ENCODE measurements at places on chromosomes 5 and 9.

DNA sequence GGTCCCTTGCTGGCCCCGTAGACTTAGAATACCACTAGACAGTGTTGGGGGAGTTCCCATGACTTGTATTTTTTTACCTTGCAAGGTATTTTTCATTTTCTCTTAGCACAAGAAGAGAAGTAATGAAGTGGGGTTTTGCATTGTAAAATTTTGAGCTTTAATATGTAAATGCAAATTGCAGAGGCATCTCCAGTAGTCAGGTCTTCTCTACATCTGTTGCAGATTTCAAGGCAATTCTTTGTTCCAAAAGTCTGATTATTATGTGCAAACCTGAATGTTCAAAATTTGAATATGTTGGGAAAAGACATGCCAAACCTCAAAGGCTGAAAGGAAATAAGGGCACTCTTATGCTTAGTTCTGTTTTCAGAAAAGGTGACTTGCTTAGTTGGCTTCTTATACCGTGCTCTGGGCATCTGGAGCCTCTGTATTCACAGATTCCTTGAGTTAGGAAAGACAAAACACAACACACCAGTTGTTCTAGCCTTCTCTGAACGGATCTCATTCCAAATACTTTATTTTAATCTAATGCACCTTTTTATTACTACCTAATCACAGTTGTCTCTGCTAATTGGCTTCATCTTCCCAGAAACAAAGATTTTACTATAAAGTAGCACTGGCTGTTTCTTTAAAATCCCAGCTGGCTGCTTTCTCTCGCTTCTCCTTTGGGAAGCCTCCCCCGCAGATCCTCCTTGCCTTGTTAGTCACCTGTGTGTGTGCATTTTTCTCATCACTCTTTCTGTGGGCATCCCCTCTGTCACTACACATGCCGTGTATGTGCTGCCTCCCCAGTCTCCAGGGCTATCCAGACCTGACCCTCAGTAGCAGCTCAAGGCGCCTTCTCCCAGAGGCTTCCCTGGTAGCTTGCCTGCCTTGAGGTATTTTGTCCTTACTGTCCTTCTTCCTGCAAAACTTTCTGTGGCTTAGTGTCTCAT, 138.2 kb downstream of the TLE4 start:
- no peak for DNase-seq

DNA sequence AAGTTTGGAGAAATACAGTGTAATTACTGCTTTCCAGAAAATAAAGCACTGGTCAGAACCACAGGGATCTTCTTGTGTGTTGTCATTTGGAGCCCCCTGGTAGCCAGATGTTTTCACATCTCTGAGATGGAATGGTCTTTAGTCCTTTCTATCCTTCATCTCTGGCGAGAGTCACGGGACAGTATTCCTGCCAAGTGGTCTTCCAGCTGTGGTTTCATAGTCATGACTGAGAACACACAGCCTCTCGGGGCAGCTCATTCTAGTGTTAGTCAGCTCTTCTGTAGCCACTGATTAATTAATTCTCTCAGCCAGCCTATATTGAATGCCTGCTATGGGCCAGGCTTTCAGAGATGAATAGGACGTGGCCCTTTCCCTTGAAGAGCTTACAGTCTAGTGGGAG, 34.1 kb downstream of the HMGXB3 start:
- DNase-seq: no peak

DNA sequence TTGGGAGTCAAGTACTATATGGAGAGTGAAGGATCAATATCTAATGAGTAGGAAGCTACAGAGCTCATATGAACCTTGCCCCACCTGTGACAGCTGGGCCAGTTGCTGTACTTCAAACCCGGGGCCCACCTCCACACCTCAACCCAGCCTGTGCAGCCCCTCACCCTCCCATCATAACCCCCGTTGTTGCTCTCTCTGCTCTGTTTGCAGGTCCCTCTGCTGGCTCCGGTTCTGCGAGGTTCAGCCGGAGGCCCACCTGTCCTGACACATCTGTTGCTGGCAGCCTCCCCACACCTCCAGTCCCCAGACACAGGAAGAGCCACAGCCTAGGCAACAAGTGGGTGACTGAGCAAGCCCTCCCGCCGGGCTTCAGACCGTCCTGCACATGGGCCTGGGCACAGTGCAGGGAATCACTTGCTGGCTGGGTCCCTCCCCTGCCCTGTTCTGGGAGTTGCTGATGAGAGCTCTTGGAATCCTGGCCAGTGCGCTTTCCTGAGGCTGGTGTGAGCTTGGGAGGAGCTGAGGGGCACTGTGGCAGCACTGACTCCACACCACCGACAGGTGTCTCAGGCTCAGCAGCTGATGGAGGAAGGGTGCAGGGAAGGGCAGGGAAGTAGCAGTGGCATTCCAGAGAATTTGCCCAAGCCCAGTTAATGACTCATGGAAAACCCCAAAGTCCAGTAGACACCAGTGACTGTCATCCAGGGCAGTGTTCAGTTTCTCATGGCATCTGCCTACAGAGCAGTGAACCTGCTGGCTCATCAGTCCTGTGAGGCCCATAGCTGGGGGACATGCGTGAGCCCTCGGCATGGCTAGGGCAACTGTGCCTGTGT, 69.5 kb upstream of the GARNL3 start:
- DNase-seq: no peak

DNA sequence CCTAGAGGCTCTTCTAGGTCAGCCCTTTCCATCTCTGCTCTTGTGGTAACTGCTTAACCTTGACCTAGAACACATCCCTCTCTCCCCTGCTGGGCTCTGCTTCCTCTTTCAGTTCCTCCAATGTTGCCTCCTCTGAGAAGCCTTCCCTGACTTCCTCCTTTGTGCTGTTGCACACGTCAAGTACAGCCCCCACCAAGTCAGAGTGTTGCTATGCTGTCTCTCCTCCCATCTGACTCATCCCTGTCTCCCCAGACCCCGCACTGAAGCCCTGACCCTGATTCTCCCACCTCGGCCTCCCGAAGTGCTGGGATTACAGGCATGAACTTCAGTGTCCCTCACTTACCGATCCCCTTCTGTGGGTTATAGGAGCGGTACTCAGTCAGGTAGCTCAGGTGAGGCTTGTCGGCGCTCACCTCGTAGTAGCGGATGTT, 10.4 kb upstream of the TRIM14 start:
- peak; percentile 68 for DNase-seq

DNA sequence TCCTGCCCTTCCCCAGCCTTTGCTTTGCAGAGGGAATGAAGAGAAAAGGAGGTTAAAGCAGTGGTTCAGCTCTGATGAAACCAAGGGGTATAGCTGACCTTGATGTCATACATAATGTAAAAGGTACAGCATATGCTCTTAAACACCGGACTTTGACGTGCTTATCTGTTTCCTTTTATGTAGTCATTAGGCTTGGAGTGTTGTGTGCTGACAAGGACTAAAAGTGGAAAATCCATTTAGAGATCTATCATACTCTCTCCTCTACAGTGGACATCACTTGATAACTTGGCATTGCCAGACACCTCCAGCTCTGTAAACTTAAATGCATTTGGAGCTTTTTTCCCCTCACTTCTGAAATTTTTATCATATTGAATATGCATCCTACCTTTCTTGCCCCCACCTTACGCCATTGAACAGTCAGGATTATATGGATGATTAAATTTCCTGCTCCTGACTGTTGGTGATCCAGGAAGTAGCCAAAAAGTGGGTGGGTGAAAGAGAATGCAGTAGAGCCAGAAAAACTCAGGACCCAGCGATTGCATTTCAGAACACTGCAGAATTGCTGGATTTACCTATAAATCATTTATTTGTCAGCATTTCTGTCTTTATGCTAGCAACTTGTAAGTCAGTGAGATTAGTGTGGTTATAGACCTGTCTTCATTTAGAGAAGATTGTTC, 4.1 kb downstream of the TNFAIP8 start:
- no peak for DNase-seq

DNA sequence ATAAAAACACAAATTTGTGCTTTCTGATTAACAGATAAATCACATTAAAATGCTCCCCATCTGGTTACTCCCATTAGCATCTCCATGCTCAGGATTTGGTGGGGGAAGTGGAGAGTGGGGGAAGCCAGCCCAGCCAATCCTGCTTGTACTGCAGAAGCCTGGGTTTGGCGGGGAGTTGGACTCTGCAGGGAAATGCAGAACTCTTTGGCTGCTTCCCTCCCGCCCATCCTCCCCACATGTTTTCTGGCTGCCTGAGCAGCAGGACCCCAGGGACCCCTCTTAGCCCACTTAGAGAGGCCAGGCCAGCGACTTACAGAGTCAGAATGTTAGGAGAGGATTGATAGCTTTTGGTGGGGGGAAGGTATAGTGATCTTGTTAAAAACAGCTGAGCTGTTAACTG, 59.5 kb upstream of the FOXI1 start:
- no peak for DNase-seq

GRCh38 chr9:87569008-87569509, 71.4 kb downstream of the DAPK1 start:
- no peak for DNase-seq

DNA sequence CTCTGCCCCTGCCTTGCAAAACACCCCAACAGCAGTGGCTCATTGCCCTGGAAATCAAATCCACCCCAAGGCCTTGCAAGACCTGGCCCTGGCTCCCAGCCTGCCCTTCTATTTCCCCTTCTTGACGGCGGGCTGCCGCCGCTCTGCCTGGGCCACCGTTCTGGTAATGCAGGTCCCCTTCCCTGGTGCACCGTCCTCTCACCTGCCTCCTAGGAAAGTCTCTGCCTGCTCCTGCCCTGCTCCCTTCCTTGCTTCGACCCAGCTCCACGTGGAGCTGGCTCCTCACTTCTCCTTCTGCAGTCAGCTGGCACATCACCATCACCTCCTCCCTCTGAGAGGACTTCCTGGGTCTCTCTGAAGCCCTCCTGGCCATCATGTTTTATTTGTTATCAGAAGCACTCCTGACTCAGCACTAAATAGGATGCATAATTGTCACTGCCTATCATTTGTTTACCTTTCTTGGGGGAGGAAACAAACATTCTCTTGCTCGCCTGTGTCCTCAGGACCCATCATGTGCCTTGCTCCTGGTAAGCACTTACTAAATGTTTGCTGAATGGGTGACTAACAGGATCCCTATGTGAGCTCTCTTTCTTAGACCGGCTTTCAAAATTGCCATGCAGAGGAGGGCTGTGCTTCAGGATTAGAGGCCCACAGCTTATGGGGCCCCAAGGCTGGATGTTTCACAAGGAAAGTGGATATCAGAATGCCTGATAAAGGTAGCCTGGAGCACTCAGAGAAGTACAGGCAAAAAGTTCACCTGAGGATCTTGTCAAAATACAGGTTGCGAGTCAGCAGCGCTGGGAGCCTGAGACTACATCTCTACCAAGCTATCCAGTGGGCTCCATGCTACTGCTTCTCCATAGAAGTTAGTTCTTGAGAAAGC, 19.6 kb upstream of the C5orf47 start:
- no peak for DNase-seq

GRCh38 chr5:81425569-81425968, 31.6 kb upstream of the ACOT12 start:
- peak; percentile 61 for DNase-seq

DNA sequence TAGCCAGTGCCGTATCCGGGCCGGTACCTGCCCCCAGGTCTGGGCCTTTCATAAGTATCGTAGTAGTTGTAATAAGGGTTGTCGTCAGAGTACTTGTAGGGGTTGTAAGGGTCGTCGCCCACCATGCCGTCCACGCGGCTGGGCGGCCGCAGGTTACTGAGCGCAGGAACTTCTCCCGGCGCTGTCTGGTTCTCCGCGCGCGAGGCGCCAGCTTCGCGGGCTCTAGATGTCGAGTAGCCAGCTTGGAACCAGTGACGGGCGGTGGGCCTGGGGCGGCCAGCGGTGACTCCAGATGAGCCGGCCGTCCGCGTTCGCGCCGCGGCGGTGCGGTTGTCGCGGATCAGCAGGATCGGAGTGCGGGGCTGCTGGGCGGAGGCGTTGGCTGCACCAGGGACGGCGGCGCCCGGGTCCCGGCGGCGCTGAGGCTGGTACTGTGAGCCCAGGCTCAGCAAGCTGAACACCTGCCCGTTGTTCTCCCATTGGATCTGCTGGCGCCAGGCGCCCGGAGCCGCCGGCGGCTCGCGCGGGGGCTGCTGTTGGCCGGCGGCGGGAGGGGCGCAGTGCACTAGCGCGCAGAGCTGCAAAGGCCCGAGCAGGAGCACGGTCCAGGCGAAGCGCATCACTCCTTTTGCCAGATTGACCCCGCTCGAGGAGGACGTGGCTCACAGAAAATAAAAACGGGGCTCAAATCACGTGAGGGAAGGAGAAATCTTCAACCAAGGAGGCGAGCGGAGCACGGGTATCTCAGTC, 518 bp downstream of the LOX start:
- DNase-seq: no peak

- DNase-seq: no peak
These were observed 383.8 kb downstream of the TMEM232 start for GRCh38 chr5:110342683-110343082.

- DNase-seq: no peak
These were observed 203.2 kb downstream of the TSSK1B start for GRCh38 chr5:113231653-113232000.

GRCh38 chr9:98966676-98967075, 23.0 kb downstream of the COL15A1 start:
- DNase-seq: no peak

- no peak for DNase-seq
These were observed 525 bp upstream of the AK3 start for GRCh38 chr9:4741365-4742089.

GRCh38 chr9:134326724-134327601, 708 bp downstream of the RXRA start:
- no peak for DNase-seq

DNA sequence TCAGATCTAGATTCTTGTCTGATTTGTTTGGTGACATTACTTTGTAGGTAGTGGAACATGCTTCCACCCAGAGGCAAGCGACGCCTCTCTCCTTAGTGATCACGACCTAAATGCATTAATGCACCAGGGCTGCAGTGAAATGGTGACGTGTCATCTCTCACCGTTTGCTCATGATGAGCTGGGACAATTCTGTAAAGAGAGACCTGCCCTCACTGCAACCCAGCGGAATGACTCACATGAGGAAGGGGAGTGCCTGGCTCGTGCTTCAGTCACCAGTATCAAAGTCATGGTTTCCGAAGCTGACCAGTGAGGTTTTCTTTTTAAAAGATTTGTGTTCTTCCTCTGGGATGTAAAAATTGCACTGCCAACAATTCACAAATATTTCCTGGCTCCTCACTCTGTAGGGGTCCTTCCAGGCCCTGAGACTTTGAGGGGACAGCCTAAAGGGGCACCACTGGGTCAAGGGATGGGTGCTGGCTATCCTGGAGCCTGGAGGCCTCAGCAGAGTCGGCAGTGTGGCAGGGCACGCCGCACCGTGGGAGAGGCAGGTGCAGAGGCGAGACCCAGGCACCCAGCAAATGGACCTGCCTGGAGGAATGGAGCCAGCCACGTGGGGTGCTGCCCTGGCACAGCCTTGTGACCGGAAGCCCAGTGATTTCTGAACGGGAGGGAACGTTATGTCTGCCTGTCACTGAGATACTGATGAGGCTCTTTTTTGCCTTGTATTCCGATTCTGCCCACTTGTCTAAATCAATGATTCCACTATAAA, 17.3 kb downstream of the QSOX2 start:
- DNase-seq: no peak

DNA sequence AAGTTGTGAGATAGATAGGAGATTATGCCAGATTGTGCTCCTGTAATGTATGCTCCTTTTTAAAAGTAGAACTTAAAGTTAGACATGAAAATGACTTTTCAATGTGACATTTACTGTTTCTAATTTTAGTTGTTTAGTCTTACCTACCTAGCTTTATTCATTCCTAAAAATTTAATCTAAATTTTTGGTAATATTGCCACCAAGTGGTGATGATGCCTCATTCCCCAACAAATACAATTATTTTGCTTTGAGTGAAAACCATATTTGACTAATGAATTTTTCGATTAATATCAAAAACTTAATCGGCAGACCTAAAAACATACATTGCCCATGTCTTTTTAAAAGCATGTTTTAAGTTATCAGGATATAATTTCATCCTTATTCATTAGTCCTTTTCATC, 25.6 kb downstream of the PPWD1 start:
- no peak for DNase-seq

All from CD4-positive, alpha-beta T cell treated with Interferon alpha-2 for 1 hour (primary cell).